ENCODE measurements at places on chromosomes 5 and 9.

- no peak for DNase-seq
Measured at GRCh38 chr9:69171049-69171448, 3.0 kb upstream of the TJP2 start.

DNA sequence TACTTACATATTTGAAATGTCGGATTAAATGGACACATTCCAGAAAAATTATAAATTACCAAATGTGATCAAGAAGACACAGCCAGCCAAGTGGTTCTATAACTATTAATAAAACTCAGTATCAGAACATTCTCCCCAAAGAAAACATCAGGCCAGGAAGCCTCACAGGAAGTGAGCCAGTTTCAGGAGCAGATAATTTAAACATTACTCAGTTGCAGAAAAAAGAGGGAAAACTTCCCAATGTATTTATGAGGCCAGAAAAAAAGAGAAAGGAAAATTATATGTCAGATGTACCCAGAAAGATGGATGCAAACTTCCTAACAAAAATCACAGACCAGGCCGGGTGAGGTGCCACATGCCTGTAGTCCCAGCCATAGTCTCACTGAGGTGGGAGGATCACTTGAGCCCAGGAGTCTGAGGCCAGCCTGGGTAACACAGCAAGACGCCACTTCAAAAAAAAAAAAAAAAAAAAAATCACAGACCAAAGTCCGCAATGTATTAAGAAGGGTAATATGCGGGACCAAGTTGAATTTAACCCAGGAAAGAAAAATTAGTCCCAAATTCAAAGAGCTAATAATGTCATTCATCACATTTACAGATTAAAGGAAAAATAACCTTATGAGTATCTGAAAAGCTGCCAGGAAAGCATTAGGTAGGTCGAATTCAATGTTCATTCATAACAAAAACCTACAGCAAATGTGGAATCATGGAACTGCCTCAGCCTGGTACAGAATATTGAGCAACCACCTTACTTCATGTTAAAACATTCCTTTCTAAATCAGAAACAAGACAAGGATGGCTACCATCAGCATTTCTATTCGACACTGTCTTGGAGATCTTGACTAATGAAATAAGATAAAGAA lies 37.2 kb upstream of the NRARP start:
- no peak for DNase-seq

- DNase-seq, result no peak
Measured at GRCh38 chr5:115720888-115721287, 95.1 kb upstream of the TMED7 start.

- no peak for DNase-seq
Measured at GRCh38 chr9:33375841-33376321, 26.5 kb downstream of the AQP7 start.

DNA sequence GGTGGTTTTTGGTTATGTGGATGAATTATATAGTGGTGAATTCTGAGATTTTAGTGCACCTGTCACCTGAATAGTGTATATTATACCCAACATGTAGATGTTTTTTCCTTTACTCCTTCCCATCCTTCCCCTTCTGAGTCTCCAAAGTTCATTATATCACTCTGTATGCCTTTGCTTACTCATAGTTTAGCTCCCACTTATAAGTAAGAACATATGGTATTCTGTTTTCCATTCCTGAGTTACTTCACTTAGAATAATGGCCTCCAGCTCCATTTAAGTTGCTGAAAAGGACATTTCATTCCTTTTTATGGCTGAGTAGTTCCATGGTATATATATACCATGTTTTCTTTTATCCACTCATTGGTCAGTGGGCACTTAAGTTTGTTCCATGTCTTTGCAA lies 161.6 kb upstream of the CD180 start:
- DNase-seq, result no peak

- DNase-seq, result no peak
Measured at GRCh38 chr9:88436379-88436778, 48.1 kb downstream of the SPIN1 start.

GRCh38 chr9:131065599-131065998 lies 30.7 kb upstream of the AIF1L start:
- no peak for DNase-seq

DNA sequence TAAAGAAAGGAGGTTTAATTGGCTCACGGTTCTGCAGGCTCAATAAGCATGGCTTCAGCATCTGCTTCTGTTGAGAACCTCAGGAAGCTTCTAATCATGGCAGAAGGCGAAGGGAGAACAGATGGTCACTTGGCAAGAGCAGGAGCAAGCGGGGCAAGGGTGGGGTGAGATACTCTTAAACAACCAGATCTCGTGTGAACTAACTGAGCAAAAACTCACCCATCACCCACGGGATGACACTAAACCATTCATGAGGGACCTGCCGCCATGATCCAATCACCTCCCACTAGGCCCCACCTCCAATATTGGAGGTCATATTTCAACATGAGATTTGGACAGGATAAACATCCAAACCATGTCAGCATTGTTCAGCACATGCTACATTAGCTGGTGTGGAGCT lies 89.1 kb upstream of the HAND1 start:
- no peak for DNase-seq

DNA sequence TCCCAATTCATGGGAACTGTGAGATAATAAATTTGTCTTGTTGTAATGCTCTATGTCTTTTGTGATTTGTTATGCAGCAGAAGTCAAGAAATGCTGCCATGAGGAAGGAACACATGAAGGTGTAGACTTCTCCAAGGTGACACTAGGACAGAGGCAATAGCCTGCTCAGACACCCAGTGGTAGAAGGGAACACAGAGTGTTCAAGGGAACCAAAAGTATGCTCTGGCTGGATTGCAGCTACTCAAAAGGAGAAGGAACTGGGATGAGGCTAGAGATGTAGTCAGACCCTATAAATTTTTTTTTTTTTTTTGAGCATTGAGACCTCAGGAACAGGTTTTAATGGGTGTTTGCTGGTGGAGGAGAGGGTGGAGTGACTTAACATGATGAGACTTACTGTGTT lies 232.5 kb downstream of the PARP8 start:
- DNase-seq, result no peak

GRCh38 chr9:116937361-116937760 lies 250.3 kb downstream of the TRIM32 start:
- DNase-seq, result no peak

DNA sequence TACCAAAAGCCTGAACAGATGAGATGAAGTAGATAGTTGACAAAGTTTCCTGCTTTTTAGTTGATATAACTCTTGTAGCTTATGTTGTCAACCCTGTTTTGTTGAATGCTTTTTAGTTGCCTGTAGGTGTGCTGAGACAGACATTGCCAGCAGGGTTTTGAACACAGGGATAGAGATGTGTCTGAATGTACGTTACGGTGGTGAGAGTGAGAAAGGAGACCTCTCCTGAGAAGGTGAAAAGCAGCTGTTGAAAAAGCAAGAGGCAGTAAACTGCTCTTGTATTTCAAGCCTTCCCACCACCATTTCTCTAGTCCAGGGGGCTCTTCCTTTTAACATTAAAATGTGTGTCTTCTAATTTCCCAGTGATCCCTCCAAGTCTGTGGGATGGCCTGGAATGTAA lies 14.7 kb downstream of the DNAJC21 start:
- DNase-seq, result no peak

DNA sequence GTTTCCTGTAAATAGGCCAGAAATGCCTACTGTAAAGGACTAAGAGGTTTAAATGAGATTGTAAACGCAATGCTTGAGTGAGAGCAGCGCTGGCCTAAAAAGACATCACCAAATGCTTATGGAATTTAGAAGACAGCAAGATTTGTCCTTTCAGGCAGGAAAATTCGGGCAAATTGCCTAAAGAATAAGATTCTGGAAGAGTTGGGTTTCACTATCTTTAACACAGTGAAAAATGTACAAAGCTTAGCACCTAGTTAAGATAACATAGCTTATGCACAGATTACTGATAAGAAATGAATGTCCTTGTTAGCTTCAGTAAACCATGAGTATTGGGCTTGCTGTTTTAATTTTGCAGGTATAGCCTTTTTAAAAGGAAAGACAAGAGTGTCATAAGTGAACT lies 4.7 kb downstream of the FKBP15 start:
- no peak for DNase-seq

- no peak for DNase-seq
Measured at GRCh38 chr5:81773161-81773560, 22.3 kb upstream of the SSBP2 start.

DNA sequence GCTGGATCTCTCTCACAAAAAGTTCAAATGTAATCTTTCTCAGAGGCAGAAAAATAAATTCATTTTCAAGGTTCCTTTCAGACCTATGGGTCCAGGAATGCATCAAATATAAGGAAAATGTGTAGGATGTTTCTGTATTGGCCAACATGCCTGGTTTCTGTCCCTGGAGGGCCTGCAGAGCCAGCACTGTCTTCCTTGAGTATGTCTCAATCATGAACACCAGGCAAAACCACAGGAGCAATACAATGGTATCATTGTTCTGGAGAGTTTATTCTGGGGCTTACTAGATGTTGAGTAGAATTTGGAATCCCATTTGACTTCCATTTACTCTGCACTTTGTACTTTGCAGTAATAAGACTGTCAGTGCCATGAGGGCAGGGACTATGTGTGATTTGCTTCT lies 23.5 kb downstream of the INSYN2B start:
- no peak for DNase-seq

DNA sequence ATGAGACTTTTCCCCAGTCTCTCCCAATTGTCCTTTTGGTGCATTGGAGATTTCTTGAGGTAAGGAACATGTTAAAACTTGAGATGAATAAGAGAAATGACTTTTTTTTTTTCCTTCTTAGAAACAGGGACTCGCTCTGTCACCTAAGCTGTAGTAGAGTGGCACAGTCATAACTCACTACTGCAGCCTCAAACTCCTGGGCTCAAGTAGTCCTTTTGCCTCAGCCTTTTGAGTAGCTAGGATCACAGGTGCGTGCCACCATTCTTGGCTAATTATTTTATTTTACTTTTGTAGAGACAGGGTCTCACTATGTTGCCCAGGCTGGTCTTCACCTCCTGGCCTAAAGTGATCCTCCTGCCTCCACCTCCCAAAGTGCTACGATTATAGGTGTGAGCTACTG lies 25.9 kb downstream of the CDC42SE2 start:
- DNase-seq, result no peak

- no peak for DNase-seq
Measured at GRCh38 chr5:66012271-66012670, 85.9 kb downstream of the ERBIN start.

- DNase-seq, result no peak
Measured at GRCh38 chr9:134419684-134420076, 93.4 kb downstream of the RXRA start.

DNA sequence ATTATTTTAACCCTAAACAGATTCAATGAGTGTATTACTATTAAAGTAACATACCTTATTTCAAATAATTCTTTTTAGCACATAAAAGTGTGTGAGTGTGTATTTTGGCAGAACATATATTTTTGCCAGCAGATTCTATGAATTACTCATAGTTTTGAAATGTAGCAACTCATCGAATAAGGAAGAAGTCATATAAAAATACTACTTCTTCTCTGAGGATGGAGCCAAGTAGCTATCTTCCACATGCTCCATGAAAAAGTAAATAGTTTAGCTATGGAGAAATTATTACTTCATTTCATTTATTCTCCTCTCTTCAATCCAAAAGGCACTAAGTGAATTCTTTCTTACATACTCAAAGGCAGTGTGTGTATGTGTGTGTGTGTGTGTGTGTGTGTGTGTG lies 1090.4 kb upstream of the CDH6 start:
- no peak for DNase-seq

GRCh38 chr5:151113651-151114050 lies 32.8 kb upstream of the TNIP1 start:
- DNase-seq, result no peak

DNA sequence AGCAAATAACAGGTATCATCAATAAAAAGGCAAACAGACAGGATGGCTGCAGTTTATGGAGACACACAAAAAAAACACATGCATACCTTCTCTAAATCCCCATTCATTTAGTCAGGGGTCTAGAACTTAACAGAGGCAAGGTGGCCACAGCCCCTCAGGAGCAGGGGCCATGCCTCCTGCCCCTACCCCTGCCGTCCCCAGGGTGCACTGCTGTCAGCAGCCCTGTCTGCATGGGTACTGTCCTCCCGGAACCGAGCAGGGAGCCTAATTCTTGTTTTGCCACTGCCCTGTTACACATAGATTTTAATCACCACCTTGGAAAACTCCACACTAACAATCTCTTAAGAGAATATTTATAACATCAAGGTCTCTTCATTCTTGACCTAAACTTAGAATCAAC lies 39.0 kb downstream of the ADAMTS12 start:
- DNase-seq, result no peak

- DNase-seq, result no peak
Measured at GRCh38 chr9:15205632-15206420, 101.2 kb downstream of the TTC39B start.

DNA sequence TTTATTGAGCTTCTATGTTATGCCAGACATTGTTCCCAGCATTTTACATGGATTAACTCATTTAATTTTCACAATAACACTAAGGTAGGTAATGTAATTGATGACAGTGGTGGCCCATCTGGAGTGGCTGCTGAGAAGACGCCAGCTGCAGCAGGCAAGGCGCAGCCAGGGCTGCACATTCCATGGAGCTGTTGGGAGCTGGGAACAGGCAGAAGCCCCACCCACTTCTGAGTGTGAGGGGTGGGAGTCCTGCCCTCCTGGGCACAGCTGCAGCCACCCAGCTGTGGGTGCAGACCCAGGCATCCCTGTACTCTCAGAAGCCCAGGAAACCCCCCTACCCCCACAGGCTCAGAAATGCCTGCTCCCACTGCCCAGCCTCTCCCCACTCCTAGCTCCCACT lies 183.3 kb downstream of the DEPDC1B start:
- DNase-seq, result no peak

- DNase-seq, result no peak
Measured at GRCh38 chr9:87567571-87567970, 69.9 kb downstream of the DAPK1 start.

GRCh38 chr5:127206320-127207113 lies 84.1 kb upstream of the MEGF10 start:
- DNase-seq, result no peak

DNA sequence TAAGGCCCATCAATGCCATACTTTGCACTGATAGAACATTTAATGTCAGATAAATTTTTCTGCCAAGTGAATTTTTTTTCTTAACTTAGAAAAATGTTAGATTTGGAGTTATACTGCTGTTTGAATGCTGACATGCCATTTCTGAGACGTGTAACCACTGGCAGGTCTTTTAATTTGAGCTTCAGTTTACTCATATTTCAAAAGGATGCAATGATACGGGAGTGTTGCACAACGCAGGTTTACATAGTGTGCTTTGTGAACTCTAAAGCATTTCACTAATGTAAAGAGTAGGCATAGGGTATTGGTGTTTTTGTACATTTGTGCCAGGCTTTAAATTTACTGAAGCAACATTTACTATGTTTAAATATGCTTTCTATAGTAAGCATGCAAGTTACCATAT lies 4.2 kb downstream of the ZBTB43 start:
- DNase-seq, result no peak

- no peak for DNase-seq
Measured at GRCh38 chr9:94269264-94269663, 10.2 kb downstream of the ZNF169 start.
